ENCODE measurements at places on chromosomes 5 and 9.
A peak's percentile ranks its signal among the peaks of the same experiment; 100 is the strongest.

GRCh38 chr5:103216137-103216536 is 42.4 kb upstream of the MACIR start:
- no peak overlapping the region for H3K4me3 ChIP-seq
- peaks cover 15% of the 10 kb centered on the region for H3K4me1 ChIP-seq
- H3K27ac ChIP-seq: peak overlapping the region; percentile 45
- H3K27me3 ChIP-seq: no peaks in the 10 kb centered on the region

- no peaks in the 10 kb centered on the region for H3K27me3 ChIP-seq
- no peak overlapping the region for H3K27ac ChIP-seq
- no peak overlapping the region for H3K4me3 ChIP-seq
Measured at GRCh38 chr5:102545175-102545574, 46.4 kb upstream of the SLCO6A1 start.

DNA sequence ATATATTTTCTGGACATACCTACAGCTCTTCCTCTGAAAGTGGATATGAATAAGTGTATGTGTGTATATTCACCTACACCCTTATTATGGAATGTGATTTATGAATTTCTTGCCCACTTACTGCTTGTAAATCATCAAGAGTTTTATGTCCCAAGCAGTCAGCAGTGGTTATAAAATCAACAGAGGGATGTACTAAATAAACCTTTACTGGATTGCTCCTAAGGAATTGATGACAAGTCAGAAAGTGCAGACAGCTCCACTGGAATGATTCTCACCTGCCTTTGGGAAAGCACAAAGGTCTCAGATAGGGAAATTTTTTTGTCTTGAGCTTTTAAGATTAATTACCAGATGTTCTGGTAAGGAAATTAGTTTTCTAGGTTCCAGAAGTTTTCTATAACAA is 9.3 kb downstream of the TMEM174 start:
- no peaks in the 10 kb centered on the region for H3K36me3 ChIP-seq
- no peaks in the 10 kb centered on the region for H3K4me1 ChIP-seq
- DNase-seq: no peak
- no peak overlapping the region for H3K4me3 ChIP-seq
- peaks cover 49% of the 10 kb centered on the region for H3K27me3 ChIP-seq

- H3K4me1 ChIP-seq: peaks cover 62% of the 10 kb centered on the region
- H3K4me3 ChIP-seq: no peak overlapping the region
- peaks cover 3% of the 10 kb centered on the region for H3K36me3 ChIP-seq
- H3K27me3 ChIP-seq: peaks cover 13% of the 10 kb centered on the region
- no peak overlapping the region for H3K27ac ChIP-seq
- no peak for DNase-seq
Measured at GRCh38 chr9:99814359-99814758, 7.3 kb upstream of the NR4A3 start.

GRCh38 chr5:158423623-158424200 is 564.8 kb upstream of the CLINT1 start:
- peaks cover 2% of the 10 kb centered on the region for H3K27me3 ChIP-seq
- no peaks in the 10 kb centered on the region for H3K4me1 ChIP-seq
- no peaks in the 10 kb centered on the region for H3K36me3 ChIP-seq
- H3K27ac ChIP-seq: no peak overlapping the region

DNA sequence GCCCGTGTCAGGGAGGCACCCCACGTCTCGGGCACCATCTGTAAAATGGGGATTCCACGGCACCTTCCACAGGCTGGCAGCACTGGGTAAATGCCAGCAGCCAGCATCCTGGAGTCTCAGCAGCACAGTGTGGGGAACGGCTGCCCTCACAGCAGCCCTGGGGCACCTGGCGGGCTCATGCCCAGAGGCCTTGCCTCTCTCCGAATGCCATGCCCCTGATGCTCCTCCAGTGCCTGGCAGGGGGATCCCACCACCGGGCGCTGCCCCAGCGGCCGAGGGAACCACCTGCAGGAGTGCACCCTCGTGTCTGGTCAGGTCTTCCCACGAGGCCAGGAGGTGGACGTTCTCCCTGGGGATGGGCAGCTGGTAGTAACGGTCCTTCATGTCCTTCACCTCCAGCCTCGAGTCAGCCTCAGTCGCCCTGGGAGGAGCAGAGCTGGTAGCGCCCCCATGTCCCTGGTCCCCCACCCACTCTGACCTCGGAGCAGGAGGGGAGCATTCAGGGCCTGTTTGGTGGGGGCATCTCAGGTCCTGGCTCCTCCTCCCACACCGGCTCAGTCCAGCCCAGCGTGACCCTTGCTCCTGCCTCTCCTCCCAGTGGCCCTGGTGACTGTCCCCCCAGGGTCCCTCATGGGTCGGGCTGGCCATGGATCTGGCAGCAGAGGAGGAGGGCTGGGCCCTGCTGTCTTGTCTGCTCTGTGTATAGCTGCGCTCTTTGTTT is 49.9 kb upstream of the NRARP start:
- no peak for DNase-seq
- H3K27ac ChIP-seq: no peak overlapping the region
- no peaks in the 10 kb centered on the region for H3K27me3 ChIP-seq
- H3K4me1 ChIP-seq: no peaks in the 10 kb centered on the region
- H3K36me3 ChIP-seq: no peaks in the 10 kb centered on the region
- H3K4me3 ChIP-seq: no peak overlapping the region

- no peak for DNase-seq
- H3K4me1 ChIP-seq: no peaks in the 10 kb centered on the region
- H3K4me3 ChIP-seq: no peak overlapping the region
- H3K36me3 ChIP-seq: no peaks in the 10 kb centered on the region
Measured at GRCh38 chr5:23071682-23072081, 218.5 kb upstream of the CDH12 start.

GRCh38 chr5:31554552-31554951 is 22.5 kb downstream of the C5orf22 start:
- H3K27ac ChIP-seq: no peak overlapping the region
- DNase-seq: no peak
- H3K36me3 ChIP-seq: peaks cover 71% of the 10 kb centered on the region
- H3K4me3 ChIP-seq: no peak overlapping the region

- no peaks in the 10 kb centered on the region for H3K4me1 ChIP-seq
- H3K4me3 ChIP-seq: no peak overlapping the region
- H3K36me3 ChIP-seq: no peaks in the 10 kb centered on the region
- no peak overlapping the region for H3K27ac ChIP-seq
- DNase-seq: no peak
Measured at GRCh38 chr9:126000256-126000655, 253.1 kb downstream of the PBX3 start.

- H3K4me3 ChIP-seq: no peak overlapping the region
- H3K27me3 ChIP-seq: peaks cover 10% of the 10 kb centered on the region
- DNase-seq: no peak
- peaks cover 12% of the 10 kb centered on the region for H3K4me1 ChIP-seq
Measured at GRCh38 chr9:89941875-89942274, 337.1 kb downstream of the GADD45G start.

Data from activated T-helper 2 cell treated with anti-CD3 and anti-CD28 coated beads, Interferon-gamma antibody, Interleukin-2, Interleukin-4, amounts not matched to agents 10 μg/mL and 5 μg/mL and 100 μg/mL, durations not matched to agents 14 hours and 24 hours and 36 hours (primary cell).